Activated naive CD4-positive, alpha-beta T cell treated with anti-CD3 and anti-CD28 coated beads, Interleukin-2, amount 10 ng/mL, durations not matched to agents 7 days and 5 days (primary cell): ENCODE measurements at places on chromosomes 7 and 10.

GRCh38 chr7:38842746-38843145 is 66.2 kb downstream of the VPS41 start:
- no peak for DNase-seq

- DNase-seq = peak; percentile 30
Measured at GRCh38 chr7:24851786-24852185, 94.5 kb upstream of the GSDME start.

- DNase-seq = no peak
Measured at GRCh38 chr10:10845185-10845584, 172.5 kb upstream of the CELF2 start.

DNA sequence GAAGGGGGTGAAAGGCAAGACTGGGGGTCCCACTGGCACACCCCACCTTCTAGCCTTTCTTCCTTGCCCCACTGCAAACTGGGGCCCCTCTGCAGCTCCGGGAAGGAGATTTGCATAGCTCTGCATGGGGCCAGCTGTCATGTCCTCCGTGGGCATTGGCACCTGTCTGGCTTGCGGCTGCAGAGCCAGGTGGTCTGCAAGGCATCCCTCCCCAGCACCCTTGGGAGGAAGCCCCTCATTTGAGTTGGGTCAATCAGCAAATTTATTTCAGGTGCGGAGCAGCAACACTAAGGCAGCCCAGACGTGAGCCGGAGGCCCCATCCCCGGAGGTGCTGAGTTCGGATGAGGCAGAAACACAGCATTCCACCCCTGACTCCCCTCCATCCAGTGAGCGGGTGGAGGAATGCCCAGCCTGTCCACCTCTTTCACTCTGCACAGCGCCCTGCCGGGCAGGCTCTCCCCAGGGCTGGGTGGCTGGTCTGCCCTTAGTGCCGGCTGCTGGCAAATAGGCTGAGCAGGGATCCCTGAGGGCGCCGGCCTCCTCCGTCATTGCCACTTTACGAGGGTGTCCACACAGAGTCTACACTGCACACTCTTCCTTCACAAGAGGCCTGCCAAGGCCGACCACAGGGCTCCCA is 143.2 kb downstream of the TCERG1L start:
- DNase-seq = no peak

DNA sequence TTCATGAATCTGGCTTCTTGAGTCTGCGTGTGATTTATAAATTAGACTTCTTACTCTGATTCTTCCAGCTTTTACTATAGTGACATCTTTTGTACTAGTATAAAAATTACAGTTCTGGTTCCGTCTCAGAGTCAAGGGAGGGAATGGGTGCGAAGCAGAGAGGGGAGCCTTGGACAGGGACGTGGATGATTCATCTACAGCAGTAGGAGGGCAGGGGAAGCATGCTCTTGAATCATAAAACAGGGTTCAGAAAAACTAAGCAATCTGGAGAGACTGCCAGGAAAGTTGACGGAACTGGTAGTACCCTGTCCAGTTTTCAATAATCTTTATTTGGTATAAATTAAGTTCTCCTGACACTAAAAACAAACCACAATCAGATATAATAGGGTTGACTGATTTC is 58.1 kb downstream of the ITGA8 start:
- no peak for DNase-seq

DNA sequence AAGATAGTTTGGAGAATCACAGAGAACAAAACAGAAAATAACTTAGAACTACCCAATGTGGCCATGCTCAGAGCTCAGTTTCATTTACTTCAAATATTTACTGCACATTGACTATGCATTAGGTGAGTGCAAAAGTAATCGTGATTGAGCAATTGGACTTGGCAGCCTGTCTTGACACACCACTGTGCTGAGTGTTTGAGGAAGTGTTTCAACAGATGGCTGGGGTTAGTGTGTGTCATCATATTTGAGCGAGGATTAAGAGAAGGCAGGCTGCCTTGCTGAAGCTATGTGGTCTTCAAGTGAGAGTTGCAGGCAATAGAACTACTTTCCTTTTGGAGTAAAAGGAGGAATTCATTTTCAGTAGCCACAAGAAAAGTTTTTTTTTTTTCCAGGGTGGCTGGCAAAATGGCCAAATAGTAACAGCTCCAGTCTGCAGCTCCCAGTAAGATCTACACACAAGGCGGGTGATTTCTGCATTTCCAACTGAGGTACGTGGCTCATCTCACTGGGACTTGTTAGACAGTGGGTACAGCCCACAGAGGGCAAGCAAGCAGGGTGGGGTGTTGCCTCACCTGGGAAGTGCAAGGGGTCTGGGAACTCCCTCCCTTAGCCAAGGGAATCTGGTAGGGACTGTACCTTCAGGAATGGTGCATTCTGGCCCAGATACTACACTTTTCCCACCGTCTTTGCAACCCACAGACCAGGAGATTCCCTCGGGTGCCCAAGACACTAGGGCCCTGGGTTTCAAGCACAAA is 37.6 kb downstream of the AKR1C4 start:
- DNase-seq = no peak

DNA sequence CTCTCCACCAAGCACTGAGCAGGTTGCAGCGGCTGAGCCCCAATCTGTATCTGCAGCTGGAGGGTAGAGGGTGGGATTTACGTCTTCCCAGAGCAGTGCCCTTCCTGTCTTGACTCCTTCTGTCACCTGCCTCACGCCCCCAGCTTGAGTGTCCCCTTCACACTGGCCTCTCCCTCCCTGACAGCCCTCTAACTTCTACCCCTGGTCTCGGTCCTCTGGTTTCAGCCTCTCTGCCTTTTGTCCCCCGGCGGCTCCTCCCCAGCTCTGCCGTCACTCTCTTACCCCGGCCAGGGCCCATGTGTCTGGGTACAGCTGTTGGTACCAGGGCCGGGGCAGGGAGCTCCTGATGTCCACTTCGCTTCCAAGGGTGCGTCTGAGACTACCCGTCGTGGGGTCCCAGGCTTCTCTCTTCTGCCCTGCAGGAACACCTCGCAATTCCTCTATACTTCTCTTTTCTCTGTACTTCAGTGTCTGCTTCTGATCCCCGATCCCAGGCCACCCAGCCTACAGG is 654 bp downstream of the MUC3A start:
- DNase-seq = no peak

DNA sequence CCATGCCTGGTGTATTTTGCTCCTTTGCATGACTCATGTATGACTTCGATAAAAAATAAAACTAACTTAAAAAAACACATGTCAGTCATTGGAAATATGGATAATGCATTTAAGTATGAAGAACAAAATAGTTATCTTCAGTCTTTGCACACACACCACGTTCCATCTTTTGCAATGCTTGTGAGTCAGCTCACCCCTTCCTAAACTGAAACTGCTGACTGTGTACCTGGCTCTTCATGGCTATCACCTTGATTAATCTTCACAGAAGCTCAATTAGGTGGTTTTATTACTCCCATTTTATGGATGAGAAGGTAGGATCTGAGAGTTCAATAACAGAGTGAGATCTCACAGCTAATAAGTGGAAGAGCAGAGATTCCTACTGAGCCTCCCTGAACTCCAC is 79.5 kb downstream of the CARD11 start:
- no peak for DNase-seq

GRCh38 chr10:117160567-117160966 is 22.5 kb upstream of the VAX1 start:
- DNase-seq = no peak

GRCh38 chr10:97612386-97612785 is 20.9 kb downstream of the MORN4 start:
- DNase-seq = no peak

DNA sequence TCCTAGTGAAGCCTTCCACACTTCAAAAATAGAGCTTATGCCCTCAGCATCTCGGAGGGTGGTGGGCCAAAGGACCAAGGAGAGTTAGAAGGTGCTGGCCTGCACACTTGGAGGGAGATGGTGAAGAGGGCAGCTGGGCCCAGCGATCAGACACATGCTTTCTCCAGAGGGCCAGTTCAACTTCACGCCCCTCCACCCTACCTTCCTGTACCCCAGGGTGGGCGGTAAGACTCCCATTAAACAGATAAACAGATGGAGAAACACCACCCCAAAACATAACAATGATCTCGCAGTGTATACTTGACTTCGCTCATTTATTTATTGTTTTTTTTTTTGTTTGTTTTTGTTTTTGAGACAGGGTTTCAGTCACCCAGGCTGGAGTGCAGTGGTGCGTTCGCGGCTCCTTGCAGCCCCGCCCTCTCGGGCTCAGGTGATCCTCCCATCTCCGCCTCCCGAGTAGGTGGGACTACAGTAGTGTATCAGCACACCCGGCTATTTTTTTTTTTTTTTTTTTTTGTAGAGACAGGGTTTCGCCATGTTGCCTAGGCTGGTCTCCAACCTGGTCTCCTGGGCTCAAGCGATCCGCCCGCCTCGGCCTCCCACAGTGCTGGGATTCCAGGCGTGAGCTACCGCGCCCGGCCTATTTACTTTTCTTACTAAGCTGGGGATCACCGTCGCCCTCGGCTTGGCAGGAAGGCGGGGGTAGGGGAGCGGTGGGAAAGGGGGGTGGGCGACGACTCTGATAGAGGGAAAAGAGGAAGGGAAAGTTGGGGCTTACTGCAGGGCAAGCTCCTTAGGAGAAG is 1.8 kb downstream of the C10orf95 start:
- DNase-seq = peak; percentile 93

GRCh38 chr7:152330827-152331226 is 105.0 kb downstream of the KMT2C start:
- DNase-seq = no peak

DNA sequence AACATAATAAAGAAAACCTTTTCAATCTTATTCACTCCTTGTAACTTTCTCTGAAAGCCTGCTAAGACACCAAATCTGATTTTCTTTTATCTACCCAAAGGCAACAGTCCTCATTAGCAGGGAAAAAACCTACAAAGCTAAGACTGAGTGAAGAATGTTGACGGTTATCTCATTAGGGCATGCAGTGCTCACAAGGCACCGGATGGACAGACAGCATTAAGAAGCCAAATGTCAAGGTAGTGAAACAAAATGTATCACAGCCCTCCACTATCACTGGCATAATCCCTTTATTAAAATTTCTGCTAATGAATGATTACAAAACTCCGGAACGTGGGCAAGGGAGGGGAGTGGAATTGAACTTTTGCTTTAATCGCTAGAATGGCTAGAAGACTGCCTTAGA is 442.8 kb downstream of the NEBL start:
- no peak for DNase-seq

GRCh38 chr10:5540891-5541290 is 16.1 kb downstream of the CALML3 start:
- no peak for DNase-seq

GRCh38 chr7:22723637-22724036 is 3.4 kb upstream of the IL6 start:
- DNase-seq = no peak

GRCh38 chr10:84089162-84089561 is 50.1 kb upstream of the GHITM start:
- no peak for DNase-seq

DNA sequence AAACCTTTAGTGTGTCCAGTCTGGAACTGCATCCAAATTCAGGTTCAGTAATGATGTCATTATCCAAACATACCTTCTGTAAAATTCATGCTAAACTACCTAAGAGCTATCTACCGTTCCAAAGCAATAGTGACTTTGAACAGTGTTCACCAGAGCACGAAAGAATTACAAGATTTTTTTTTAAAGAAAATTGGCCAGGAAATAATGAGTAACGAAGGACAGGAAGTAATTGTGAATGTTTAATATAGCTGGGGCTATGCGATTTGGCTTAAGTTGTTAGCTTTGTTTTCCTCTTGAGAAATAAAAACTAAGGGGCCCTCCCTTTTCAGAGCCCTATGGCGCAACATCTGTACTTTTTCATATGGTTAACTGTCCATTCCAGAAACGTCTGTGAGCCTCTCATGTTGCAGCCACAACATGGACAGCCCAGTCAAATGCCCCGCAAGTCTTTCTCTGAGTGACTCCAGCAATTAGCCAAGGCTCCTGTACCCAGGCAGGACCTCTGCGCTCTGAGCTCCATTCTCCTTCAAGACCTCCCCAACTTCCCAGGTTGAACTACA is 694 bp upstream of the FAS start:
- no peak for DNase-seq

DNA sequence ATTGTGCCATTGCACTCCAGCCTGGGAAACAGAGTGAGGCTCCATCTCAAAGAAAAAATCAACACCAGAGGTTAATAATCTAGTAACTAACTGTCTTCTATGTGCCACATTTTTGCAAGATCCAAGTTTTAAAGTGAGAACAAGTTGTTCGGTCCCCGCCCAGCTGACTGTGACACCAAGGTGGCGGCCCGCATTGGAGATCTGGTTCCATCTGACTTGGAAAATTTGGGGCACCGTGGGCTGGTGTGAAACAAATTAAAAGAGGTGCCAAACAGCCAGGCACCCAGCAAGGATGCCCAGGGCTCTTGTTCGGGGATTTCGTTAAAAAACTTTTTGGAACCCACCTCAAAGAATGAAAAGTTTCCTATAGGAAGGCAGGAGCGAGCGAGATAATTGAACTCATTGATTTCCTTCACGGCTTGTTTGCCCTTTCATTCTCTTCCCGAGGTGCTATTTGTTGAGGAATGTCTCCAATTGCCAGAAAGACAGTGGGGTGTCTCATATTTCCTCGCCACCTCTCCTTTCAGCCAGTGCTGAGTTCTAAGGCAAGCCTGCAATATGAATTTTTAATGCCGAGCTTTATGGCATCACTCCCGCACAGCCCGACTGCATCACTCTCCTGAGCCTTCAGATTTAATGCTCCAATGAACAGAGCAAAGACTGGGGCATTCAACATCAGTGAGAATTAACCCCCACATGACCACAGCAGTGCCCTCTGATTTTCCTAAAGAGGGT is 156.9 kb upstream of the SH2B2 start:
- no peak for DNase-seq

DNA sequence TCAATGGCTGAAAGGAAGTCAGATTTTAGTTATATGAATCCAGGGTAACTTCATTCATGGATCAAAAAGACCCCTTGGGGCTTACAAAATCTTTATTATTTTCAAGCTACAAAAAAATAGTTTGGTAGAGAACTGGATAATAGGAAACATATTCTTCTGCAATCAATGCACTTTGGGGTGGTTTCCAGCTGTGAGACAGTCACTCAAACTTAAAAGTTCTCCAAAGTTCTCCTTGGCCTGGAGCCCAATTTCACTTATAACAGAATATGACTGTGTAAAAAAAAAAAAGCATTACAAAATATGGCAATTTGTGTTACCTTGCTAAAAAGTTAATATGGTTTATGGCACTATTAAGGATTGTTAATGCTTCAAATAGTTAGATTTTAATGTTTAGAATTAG is 255.5 kb downstream of the AGMO start:
- DNase-seq = no peak

DNA sequence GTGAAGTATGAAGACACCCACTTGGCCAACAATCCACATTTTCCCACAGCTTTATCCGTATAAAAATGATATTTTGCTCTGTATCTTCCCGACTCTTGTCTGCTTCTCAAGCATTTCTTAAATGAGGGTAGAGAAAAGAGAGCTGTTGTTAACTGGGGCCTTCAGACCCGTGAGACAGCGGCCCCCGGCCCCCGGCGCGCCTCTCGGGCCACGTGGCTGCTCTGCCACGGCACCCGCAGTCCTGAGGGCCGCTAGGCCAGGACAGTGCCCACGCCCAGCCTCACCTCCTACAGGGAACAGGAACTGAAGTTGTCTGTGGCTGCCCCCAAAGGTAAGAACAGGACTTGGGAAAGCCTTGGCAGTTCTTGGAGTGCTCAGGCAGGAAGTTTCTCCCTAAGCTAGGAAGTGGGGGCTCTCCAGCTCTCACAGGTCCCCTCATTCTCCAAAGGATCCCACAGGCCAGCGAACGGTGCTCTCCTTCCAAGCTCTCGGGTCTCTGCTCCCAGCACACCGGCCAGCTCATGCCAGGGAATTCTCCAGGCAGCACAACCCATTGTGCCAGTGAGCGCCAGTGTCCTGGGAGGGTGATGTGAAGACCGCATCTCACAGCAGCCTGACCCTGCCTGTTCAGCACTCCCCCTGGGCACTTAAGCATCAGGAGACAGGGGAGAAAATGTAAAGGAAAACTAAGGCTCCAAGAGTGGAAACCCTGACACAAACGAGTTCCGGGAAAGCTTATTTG is 230.3 kb upstream of the PFKP start:
- DNase-seq = no peak
